ENCODE measurements at places on chromosomes 5 and 9.

DNA sequence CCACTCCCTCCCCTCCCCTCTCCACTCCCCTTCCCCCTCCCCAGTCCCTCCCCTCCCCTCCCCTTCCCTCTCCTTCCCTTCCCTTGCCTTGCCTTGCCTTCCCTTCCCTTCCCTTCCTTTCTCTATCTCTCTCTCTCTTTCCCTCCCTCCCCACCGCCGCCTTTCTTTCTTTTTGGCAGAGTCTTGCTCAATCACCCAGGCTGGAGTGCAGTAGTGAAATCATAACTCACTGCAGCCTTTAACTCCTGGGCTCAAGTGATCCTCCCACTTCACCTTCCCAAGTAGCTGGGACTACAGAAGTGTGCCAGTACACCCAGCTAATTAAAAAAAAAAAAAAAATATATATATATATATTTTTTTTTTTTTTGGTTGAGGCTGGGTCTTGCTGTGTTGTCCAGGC is 45.5 kb downstream of the IL31RA start:
- DNase-seq: no peak

- no peak for DNase-seq
These were observed 14.5 kb downstream of the C9orf50 start for GRCh38 chr9:129606161-129607026.

GRCh38 chr9:99860266-99860665 is 38.6 kb downstream of the NR4A3 start:
- DNase-seq: no peak

GRCh38 chr9:126490214-126490631 is 123.5 kb upstream of the LMX1B start:
- no peak for DNase-seq

- DNase-seq: no peak
These were observed 5.4 kb downstream of the CTSL start for GRCh38 chr9:87731321-87731720.
